Common myeloid progenitor, CD34-positive (primary cell): ENCODE measurements at places on chromosomes 4 and X.

DNA sequence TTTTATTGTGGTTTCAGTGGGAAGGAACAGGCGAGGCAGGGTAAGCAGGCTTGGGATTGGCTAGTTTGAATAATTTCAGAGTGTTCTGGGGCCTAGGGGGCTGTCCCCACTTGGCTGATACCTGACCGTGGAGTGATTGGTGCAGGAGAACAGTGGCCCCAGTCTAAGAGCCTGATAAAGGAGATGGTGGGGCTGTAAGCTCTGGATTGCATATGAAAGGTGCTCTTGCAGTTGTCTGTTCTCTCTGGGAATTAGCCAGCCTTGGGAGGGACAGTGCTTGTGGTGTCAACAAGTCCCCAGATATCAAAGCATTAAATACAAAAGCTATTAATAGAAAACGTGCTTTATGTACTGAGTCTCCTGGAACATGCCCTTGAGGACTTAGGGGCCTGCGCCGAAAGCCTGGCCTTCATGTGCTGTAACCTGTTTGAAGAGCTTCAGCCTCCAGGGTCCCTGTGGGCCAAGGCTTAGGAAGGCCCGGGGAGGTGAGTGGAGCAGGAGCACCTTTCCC is 30.4 kb upstream of the CLTRN start:
- DNase-seq = peak; percentile 6

DNA sequence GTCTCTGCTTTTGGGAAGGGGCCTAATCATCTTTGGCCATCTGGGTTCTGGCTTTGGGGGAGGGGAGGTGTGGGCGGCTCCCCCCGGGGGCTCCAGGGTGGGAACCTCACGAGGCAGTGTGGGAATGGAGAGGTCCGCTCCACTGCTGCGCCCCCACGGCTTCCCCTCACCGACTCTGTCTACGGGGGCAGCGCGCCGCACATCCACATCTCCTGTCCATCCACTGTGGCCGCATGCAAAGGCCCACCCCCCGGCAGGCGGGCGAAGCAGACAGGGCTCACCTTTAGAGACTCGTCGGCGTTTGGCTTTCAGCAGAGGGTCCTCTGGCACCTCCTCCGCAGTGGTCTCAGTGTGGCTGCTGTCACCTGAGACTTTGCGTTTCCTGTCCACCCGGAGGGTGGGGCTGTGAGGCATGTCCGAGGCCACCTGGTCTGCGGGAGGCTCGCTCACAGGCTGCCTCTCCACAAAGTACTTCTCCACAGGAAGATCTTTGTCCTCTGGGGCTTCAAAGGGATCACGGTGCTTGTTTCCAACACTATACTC is 33.6 kb downstream of the BCOR start:
- no peak for DNase-seq

DNA sequence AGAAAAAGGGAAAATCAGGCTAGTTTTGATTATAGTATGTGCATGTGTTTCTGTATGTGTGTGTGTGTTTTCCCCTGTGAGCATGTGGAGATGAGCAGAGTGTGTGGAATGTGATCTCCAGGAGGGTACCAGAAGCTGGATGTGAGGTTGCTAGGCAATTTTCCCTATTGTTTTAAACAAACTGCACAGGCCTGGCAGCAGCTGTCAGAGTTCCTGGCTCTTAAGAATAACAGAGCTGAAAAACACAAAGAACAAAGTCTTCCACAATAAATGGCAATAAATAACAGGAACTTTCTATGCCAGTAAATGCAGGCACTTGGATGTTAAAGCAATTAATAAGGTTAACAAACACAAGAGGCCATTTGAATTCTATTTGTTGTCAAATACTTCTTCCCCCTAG is 344.6 kb upstream of the CTSO start:
- DNase-seq = no peak

DNA sequence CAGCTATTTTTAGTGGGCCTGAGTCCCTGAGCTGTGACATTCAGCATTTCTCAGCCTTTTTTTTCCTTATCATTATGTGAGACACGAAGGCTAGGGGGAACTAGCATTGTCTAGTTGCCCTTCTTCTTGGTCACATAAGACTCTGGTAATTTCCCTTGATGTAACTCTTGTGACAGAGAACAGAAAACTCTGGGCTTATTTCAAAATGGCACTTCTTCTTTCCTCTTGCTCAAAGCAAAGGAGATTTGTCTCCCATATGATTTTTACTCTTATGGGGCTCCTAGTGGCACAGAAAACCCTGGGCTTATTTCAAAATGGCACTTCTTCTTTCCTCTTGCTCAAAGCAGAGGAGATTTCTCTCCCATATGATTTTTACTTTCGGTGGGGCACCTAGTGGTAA is 14.7 kb downstream of the ATXN3L start:
- no peak for DNase-seq

DNA sequence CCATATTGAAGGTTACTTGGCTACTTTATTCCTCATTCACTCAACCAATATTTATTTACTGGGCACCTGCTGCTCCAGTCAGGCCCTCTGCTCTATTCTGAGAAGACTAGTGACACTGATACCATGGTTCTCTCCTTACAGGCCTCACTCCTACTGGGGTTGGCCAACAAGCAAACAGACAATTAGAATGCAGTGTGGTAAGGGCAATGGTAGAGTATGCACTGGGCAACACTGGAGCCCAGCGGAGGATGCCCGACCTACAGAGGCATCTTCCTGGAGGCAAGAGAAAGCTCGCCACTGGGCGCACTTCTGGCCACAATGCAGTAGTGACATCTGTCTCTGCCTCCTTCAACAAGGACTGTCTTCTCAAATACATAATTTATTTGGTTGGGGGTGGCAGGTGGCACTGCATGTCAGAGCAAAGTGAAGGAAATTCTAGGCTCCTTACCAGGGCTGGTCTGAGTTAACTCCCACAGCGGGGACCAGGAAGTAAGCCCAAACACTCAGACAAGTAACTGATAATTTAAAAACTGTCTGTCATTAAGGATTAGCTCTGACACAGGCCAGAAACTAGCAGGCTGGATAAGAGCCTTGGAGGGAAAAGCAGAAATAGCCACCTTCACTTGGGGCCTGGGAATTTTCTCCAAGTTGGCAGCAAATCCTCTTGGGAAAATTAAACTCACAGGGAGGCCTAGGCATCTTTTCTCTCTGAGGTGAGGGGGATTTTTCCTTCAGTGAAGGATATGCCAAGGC is 150.7 kb upstream of the EOLA2 start:
- no peak for DNase-seq

- no peak for DNase-seq
These were observed 100.0 kb downstream of the TET2 start for GRCh38 chr4:105246712-105247111.

DNA sequence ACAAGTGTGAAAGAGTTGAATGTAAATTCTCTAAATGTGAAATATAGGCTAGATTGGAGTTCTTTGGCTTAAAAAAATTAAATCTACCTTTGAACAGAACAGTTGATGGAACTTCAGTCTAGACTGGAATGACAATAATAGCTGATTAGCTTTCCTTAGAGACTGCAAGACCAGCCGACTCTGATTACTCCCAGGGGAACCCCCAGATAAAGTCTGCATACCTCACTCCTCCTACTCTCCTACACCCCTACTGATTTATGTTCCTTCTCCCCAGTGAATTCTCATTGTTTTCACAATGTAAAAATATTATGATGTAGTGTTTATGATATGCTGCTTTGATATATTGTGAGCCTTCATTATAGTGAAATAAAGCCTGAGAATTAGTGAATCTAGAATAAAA is 241.3 kb downstream of the CFAP299 start:
- no peak for DNase-seq

GRCh38 chrX:2698604-2699003 is 7.5 kb downstream of the CD99 start:
- no peak for DNase-seq

- DNase-seq = peak; percentile 65
These were observed 63.3 kb downstream of the GALNT7 start for GRCh38 chr4:173231916-173232315.

DNA sequence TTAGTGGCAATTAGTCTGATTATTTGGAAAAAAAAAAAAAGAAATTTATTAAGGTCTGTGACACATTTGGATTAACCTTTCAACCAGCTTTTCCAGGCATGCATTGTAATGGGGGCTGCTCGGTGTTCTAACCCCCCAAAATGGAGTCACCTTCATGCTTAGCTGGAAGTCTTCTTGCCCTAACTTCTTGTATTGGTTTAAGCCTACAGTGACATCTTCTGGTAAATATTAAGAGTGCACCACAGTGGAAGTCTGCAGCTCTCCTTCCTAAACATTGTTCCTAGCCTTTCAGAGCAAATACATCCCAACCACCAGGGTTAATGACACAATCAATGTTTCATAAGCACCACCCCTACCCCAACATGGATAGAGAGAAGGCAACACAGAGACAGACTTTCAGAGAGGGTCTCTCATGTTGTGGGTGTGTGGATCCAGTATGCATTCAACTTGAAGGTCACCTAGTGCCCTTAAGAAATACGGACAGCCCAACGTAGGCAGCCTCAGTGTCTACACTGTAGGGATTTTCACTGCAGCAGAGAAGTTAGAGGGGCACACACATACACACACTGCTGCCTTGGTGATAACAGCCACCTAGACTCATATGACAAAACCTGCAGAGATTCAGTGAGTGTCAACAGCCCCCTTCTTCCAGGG is 142.9 kb upstream of the MBNL3 start:
- DNase-seq = peak; percentile 63

DNA sequence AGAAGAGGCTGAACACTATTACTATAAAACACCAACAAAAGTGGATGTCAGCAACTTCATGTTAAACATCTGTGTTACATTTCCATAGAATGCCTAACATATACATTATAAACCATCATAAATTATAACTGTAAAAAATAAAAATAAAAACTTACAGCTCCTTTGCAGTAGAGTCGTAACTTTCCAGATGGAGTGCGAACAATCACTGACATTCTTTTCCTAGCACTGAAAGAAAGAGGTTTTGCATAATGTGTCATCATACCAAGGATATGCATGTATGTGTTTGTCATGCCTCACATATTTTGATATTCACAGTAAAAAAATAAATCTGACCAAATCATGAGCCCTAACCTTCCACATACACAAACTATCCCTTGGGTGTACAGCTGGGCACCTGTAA is 113.1 kb downstream of the ATP8A1 start:
- no peak for DNase-seq

DNA sequence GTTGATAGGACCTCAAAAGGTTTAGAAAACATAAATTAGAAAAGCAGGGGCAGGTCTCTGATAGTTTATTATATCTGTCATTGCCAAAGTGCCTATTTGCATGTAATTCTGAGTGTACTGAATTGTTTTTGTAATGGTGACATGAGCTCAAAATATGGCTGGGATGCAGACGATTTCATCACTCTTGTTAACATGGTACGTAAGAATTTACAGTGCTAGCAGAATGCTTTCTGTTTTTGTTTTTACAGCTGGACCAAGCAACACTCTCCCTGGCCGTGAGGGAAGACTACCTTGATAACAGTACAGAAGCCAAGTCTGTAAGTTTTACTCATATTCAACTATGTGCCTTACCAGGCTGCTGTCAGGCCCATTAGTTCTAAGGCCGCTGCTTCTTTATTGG is 58.1 kb downstream of the PHEX start:
- no peak for DNase-seq

DNA sequence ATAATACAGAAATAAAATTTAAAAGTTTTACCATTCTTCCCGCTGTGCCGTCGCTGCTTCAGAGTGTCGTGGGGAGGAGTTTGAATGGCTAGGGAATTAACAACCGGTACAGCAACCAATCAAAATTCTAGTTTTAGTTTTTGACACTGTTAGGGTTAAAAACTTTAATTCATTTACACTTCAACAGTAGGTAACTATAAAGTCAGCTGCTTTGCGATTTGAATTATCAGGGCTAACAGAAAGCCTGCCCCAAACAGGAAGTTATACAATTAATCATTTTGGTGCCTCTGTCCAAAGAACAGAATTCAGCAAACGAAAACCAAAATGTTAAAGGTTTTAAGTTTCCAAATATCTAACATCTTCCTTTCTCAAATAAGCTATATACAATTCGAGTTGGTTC is 2.3 kb downstream of the HNRNPD start:
- peak; percentile 79 for DNase-seq

- DNase-seq = no peak
These were observed 123.0 kb downstream of the RASGEF1B start for GRCh38 chr4:81348778-81349094.

GRCh38 chr4:1072830-1073446 is 40.4 kb downstream of the RNF212 start:
- peak; percentile 83 for DNase-seq

GRCh38 chr4:120557372-120557771 is 365.2 kb downstream of the PRDM5 start:
- DNase-seq = no peak

GRCh38 chrX:10326578-10326977 is 169.8 kb downstream of the CLCN4 start:
- DNase-seq = no peak

GRCh38 chr4:55424791-55425190 is 29.0 kb downstream of the TMEM165 start:
- no peak for DNase-seq

DNA sequence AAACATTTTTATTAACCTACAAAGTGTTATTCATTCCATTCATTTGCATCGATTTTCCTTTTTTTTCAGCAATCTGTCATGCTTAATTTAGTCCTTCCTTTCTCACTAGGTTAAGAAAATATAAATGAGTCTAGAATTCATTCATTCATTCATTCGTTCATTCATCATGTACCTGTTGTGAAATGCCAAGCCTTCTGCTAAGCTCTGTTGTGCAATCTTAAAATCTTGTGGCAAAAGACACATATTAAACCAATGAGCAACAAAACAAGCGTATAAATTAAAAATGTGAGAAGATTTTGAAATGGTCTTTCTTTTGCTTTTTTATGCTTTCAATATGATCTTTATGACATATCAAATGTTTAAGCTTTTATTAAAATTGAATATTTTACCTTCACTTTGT is 88.6 kb upstream of the MAD2L1 start:
- no peak for DNase-seq

DNA sequence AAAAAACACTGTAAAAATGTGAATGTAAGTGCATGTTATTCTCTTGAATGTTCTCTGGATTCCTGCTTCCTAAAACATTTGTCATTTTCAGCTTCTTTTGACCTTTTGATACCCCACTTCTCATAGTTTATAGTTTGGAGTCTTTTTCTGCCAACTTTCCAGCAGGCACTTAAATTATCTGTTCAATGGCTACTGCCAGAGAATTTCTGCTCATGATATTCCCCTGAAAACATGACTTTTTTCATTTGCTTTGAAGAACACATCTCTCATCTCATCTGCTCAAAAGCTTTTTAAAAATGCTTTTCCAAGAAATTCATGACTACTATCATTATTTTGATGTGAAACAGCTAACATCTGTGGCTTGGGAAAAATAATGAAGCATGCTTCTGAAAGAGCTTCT is 269.7 kb upstream of the PCDH7 start:
- no peak for DNase-seq

- no peak for DNase-seq
These were observed at the start of gene SMIM31 for GRCh38 chr4:164753873-164754488. Gene SMIM31 (plus strand): TSS chr4:164754131. CDS start chr4:164770444, 16,313 bp downstream.

DNA sequence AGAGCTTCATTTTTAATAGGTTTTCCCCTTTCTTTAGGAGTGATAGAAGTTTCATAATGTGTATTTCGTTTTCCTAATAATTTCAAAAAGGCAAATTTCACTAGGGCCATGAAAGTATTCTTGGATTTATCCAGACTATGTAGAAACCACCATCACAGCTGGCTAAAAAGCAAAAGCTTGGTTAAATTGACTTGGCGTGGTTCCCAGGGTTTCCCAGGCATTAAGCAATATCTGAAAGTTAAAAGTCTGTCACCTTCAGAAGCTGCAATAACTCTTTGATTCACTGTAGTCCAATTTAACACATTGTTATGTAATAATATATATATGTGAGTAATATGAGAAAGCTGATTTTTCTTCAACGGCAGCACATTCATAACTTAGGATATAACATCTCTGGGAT is 38.3 kb downstream of the NDNF start:
- no peak for DNase-seq

GRCh38 chrX:39309018-39309635 is 507.9 kb downstream of the MID1IP1 start:
- peak; percentile 46 for DNase-seq
